COR-L47 (cell line): ENCODE measurements at places on chromosomes 13 and 19.

GRCh38 chr13:38872693-38873092 lies 117.9 kb downstream of the STOML3 start:
- peak; percentile 67 for DNase-seq

GRCh38 chr19:34269489-34269888 lies 15.1 kb downstream of the GARRE1 start:
- DNase-seq, result no peak

- no peak for DNase-seq
Measured at GRCh38 chr19:55068950-55069864, 6.3 kb upstream of the RDH13 start.

DNA sequence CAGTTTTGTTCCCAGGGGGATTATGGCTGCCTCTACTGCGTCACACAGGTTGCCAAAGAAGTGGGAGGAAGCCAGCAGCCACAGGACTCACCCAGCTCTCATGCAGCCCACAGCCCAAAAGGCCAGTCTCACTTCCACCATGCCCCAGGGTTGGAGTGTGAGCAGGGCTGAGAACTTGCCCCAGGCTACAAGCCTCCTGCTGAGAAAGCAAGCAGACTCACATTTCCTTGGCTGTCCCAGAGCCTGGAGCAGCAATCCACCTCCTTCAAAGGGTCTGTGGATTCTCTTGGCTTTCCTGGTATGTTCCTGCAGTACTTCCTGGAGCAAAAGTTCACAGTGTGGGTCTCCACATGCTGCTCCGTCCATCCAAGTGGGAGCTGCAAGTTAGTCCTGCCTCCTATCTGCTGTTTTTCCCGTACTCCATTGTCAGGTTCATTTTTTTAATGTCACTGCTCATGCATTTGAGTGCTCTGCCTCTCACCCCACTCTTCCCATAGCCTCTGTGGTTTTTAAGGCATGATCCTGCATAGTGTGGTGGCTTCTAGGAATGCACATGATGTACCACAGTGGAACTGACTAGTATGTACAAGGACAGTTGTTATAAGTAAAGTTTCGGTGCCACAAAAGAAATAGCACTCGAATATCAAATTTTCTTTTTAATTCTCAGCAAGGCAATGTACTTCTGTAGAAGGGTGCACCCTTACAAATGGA lies 56.2 kb upstream of the ARHGEF7 start:
- DNase-seq, result no peak

- peak; percentile 18 for DNase-seq
Measured at GRCh38 chr13:91894316-91894715, 495.9 kb downstream of the GPC5 start.
